ENCODE measurements at places on chromosomes 7 and 10.

- DNase-seq = no peak
Measured at GRCh38 chr7:29386196-29386765, 177.4 kb upstream of the PRR15 start.

DNA sequence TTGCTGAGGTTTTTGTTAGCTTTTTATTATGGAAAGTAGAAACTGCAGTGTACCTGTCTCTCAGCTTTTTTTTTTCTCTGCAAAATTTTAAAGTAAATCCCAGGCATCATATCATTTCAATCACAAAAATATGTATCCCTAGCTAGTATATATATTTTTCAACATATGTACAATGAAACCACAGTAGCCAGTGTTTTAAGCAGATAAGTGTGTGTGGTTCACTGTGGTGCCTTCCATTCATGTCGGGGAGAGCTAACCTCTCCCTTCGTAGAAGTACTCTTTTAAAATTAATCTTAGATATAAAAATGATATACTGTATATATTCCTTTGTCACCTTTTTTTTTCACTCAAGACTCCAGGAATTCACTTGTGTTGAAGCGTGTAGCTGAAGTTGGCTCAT is 22.7 kb downstream of the CUL1 start:
- no peak for DNase-seq

DNA sequence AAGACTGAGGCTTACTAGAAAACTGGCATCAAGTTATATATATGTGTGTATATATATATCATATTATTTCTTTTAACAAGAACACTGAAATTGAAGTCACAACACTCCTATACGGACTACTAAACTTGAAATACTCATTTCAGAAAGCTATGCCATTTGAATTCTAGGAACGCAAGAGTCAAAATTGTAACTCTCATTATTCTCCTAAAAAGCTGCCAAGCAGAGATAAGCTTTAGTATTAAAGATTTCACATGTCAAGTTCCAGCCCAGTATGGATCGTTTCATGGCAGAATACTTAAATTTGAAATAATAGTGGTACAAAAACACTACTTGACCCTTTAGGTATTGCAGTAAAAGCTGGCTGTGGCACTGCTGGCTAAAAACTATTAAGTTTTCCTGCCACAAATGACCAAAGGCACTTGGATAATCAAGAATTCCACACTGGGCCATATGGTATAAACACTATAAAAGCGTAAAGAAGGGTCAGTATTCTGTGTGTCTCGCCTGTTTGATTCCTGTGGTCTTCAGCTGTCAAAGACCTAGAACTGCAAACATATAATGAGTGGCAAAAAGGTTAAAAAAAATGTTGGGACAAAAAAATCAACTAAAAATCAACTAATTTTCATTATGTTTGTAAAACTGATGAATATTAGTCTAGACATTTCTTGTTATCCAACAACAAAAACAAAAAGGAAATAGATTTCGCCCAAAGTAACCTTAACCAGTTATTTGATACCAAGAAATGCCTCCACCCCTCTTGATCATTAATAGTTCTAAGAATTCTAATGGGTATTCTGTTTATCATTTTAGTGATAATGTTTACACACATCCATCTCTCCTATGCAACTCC is 2.4 kb downstream of the CCDC71L start:
- no peak for DNase-seq

DNA sequence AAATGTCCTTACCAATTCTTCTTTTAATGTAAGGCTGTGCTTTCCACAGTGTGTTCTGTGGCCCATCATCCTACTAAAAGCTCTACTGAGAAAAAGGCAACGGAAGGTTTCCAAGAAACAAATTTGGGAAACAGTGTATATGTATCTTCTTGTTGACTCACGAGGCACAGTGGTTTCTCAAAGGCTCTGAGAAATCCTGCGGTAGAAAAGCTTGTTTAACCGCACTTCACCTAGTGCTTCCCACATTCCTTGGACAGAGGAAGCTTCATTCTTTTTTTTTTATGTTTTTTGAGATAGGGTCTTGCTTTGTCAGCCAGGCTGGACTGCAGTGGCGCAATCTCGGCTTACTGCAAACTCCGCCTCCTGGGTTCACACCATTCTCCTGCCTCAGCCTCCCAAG is 84.5 kb downstream of the TACC2 start:
- DNase-seq = no peak

GRCh38 chr7:80816806-80817205 is 102.0 kb downstream of the SEMA3C start:
- DNase-seq = no peak

DNA sequence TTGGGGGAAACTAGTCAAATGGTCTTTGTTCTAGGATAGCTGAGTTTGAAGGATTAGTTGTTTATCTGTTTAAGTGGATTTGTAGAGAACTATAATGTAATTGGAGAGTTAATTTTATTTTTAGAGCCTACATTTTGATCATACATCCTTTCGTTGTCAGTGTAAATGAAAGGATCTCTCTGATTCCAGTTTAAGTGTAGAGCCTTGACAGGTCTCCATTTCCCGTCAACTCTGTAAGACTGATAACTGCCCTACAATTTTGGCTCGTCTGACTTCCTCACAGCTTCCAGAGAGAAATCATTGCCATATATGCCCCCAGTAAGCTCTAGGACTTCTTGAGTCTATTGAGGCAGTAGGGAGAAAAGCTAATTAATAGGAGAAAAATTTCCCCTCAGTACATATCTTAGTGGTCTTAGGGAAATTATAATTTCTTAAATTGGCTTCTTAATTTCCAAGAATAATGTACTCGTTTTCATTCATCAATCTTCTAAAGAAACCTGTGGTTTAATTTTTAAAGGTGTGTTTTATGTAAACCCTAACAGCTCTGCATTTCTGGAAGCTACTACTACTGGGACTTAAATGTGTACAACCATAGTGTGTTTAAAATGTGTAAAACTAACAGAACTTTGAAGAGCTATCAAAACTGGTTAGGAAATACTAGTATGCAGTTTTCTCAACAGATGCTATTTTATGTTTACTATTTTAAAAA is 3.8 kb downstream of the KMT2E start:
- DNase-seq = no peak

DNA sequence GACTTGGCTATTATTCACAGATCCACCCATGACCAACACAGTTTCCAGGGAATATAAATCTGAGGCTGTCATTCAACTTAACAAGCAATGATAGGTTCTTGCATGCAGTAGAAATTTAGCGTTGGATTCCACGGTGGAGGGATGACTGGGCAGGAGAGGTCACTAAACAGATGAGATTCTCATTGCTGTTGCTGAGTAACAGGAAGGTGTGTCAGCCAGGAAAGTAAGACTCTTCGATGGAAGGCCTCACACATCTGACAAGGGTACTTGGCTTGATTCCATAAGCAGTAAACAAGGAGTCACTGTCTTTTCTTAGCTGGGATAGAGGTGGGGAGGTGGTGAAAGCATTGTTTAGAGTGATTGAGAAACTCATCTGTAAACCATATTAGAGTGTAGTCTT is 1152.0 kb downstream of the SORCS3 start:
- no peak for DNase-seq

GRCh38 chr7:157690833-157691585 is 354.2 kb downstream of the DNAJB6 start:
- DNase-seq = no peak

DNA sequence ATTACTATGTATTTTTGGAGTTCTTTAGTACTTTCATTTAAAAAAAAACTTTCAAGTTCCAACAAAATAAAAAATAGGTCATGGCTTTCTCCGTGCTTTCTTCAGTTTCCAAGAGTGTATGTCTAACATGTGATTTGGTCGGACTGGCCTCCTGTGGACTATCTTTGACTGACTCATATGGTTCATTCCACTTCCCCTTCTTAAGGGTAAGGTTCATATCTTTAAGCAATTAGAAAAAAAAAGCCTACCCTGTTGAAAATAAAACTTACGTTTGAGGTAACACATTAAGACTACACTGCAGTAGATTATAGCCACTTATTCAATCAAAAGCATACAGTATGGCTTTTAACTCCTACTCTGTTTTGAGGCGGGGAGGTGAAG is 112.8 kb upstream of the AHR start:
- no peak for DNase-seq

GRCh38 chr10:13628661-13629060 is 41.9 kb downstream of the PRPF18 start:
- no peak for DNase-seq

DNA sequence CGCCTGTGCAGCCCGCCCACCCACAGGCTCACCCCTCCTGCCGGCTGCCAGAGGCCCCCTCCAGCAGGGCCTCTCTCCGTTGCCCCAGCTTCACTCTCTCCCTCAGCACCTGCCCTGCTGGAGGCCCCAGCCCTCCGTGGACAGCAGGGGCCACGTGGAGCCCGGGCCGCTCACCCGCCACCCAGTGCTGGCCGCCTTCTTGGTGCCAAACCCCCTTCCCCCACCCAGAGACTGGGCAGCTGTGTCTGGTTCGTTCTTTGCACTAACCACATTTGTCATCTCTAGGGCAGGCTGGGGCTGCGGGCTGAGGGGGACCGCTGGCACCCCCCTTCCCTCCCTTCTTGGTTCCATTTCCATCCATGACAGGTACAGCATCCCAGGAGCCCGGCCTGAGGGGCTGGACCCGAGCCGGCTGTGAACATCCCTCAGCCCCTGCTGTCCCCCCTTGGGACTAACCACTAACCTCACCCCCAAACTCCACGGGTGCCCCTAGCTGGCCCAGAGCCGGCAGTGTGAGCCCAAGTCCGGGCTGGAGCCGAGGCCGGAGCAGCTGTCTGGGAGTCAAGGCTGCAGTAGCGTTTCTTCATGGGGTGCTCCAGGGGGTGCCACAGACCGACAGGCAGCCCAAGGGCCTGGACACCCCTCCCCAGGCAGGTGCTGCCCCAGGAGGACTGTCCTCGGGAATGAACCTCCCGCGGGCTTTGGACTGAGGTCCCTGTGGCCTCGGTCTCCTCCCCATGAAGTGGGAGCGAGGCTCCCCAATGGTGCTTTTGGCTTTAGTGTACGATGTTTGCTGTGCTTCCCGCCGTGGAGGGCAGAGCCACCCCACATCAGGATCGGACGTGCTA is 25.5 kb upstream of the AMZ1 start:
- DNase-seq = no peak

DNA sequence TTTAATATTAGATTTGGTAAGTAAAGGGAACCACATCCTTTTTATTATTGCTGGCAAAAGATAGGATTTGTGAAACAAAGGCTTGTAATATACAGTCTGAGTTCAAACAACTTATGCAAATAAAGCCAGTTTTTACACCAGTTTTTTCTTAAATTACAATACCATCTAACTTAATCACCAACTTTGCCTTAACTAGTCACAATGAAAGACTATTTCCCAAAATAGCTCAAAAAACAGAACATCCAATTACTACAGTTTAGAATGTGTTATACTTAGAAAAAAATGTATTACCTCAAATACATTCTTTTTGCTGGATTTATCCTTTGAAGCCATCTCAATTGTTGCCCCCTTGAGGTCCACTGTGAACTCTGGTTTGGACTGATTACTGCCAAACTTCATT is 108.5 kb downstream of the ARHGAP12 start:
- DNase-seq = no peak

- no peak for DNase-seq
Measured at GRCh38 chr7:70778585-70778984, 353.4 kb upstream of the GALNT17 start.

DNA sequence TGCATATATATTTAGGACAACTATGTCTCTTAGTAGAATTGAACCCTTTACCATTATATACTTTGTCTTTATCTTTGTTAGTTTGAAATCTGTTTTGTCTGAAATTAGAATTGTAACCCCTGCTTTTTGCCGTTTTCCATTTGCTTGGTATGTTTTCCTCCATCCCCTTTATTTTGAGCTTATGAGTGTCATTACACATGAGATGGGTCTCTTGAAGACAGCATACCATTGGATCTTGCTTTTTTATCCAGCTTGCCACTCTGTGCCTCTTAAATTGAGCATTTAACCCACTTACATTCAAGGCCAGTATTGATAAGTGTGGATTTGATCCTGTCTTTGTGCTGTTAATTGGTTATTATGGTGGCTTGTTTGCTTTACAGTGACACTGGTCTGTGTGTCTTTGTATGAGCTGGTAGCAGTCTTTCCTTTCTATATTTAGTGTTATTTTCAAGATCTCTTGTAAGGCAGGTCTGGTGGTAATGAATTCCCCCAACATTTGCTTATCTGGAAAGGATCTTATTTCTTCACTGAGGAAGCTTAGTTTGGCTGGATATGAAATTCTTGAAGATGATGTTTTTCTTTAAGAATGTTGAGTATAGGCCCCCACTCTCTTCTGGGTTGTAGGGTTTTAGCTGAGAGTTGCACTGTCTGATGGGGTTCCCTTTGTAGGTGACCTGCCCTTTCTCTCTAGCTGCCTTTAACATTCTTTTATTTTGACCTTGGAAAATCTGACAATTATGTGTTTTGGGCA is 149.5 kb downstream of the AHR start:
- no peak for DNase-seq

DNA sequence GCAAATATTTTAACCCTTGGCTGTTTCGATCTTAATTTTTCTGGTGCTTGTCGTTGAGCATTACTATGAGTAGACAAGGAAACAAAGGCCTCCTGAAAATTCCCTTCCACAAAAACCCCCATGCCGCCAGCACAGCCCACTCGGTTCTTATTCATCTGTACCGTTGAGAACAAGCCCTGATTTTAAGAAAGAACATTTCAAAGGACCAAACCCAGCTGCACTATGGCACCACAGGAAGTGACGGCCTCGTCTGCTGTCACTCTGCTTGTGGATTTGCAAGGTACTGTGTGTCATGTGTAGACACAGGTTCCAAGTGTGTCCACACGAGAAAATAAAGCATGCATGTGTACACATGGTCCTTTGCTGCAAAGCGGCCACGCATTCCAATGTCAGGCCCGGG is 285.2 kb downstream of the DNAJB6 start:
- no peak for DNase-seq

DNA sequence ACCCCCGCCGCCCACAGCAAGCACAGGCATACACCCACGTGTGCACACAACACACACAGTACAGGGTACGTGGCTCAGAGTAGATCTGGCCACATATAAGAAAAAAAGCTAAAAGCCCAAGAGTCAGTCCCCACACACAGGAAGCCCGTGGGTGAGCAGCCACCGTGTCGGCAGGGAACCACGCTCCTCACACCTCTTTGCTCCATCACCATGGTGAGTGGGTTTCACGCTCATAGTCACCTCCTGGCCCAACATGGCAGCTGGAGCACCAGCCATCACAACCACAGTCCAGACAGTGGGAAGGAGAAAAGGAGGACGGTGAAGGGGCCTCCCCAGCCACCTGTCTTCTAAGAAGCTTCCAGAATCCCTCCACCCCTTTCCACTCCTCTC is 76.0 kb upstream of the PDGFA start:
- no peak for DNase-seq

- no peak for DNase-seq
Measured at GRCh38 chr7:20793248-20793647, 6.6 kb upstream of the SP8 start.

- DNase-seq = no peak
Measured at GRCh38 chr10:47379901-47380300, 4.2 kb downstream of the ZNF488 start.

DNA sequence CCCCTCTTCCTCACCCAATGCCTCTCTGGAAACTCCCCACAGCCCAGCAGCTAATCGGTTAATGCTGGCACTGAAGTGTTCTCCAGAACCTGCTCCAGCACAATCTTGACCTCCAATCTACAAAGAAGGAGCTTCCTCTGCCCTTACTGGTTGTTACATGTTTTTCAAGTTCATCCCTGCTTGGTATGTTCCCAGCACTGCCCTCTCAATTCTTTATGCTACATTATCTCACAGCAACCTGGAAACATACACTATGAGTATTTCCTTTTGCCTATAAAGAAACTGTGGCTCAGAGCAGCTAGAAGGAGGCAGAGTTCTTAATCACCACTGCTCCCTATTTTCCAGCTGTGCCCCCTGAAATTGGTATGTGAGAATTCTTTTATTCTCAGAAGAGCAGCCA is 84.1 kb upstream of the KMT2E start:
- DNase-seq = no peak

GRCh38 chr10:124032971-124033886 is 60.2 kb downstream of the CHST15 start:
- no peak for DNase-seq

Measured in GOT3 (cell line).